ENCODE measurements at places on chromosomes 1 and 21. TPM values are rescaled to one million over a fixed set of nuclear protein-coding genes. Genes with fewer than 3 reads are reported as not detected.
A peak's percentile ranks its signal among the peaks of the same experiment; 100 is the strongest.

DNA sequence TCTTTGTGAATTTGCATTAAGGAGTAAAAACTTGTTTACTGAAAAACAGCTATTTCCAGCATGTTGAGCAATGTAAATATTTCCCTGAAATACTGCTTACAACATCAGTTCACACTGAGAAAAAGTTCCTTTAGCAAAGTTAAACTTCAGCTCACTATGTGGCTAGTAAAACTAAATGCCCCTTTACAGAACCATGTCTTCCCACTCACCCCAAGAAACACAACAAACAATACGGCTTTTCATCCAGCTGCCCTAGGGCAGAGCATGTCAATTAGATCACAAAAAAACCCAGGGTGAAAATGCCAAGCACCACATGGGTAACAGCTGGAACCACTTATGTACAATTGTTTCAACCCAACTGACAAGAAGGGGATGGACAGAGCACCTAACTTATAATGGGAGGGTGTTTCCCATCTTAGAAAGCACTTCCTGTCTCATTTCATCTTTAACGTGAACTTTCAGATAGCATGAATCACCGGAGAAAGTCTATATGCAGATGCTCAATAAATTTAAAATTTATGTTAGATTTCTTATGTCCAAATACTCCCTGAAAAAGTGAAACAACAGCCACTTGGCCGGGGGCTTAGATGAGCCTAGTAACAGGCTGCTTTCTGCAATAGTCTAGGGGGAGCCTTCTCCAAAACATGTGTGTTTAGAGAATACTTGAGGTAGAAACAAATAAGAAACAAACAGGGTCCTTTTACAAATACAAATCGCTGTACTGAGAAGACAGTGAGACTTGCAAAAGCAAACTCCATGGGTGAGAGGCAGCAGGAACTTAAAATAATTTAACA lies 6.6 kb downstream of the NID1 start:
- DNase-seq: peak; percentile 4

- DNase-seq: peak; percentile 84
Observed at GRCh38 chr1:222798116-222798515, 16.7 kb upstream of the DISP1 start.

Gene GOLT1A
- not detected for total RNA-seq

Gene PLA2G5
- not detected for total RNA-seq

Gene AZIN2
- total RNA-seq: 5.5 TPM
